Mucosa of gallbladder (tissue), 1 donor: ENCODE measurements at places on chromosomes 1 and 21. TPM values are rescaled to one million over a fixed set of nuclear protein-coding genes. Genes with fewer than 3 reads are reported as not detected.

Gene HES5
- total RNA-seq = 0.20 TPM

Gene LCE3E
- not detected for total RNA-seq

Gene SIK1
- 33.5 TPM for total RNA-seq

Gene HRNR
- total RNA-seq = not detected

Gene GJA4
- 9.0 TPM for total RNA-seq

Gene MEX3A
- total RNA-seq = 1.4 TPM

Gene SPTA1
- total RNA-seq = 0.23 TPM

Gene PDE4B
- total RNA-seq = 5.2 TPM

Gene OR2L8
- not detected for total RNA-seq

Gene KDF1
- 20.8 TPM for total RNA-seq

Gene C1QA
- total RNA-seq = 164 TPM

Gene OR10Z1
- not detected for total RNA-seq

Gene GCSAML
- 1.3 TPM for total RNA-seq

Gene LRRC71
- total RNA-seq = 0.23 TPM

Gene TMEM240
- 4.7 TPM for total RNA-seq

Gene OR2G6
- not detected for total RNA-seq

Gene NFASC
- total RNA-seq = 18.0 TPM

Gene OPRD1
- not detected for total RNA-seq

Gene NOS1AP
- 20.7 TPM for total RNA-seq

Gene ETV3L
- not detected for total RNA-seq

Gene CFHR4
- total RNA-seq = not detected

Gene S100A8
- 7.0 TPM for total RNA-seq

Gene CYP4A11
- 14.2 TPM for total RNA-seq

Gene MANEAL
- 6.9 TPM for total RNA-seq
